ENCODE measurements at places on chromosomes 11 and 22. TPM values are rescaled to one million over a fixed set of nuclear protein-coding genes. Genes with fewer than 3 reads are reported as not detected.

TTC12 gene
- 6.2 TPM for total RNA-seq

APOL5 gene
- not detected for total RNA-seq

CHCHD10 gene
- 4.9 TPM for total RNA-seq

SAA4 gene
- not detected for total RNA-seq

THY1 gene
- 72.6 TPM for total RNA-seq

HOATZ gene
- 0.50 TPM for total RNA-seq

DERL3 gene
- total RNA-seq = 1.5 TPM

TNRC6B gene
- 7.9 TPM for total RNA-seq

MMP26 gene
- not detected for total RNA-seq

OR2AT4 gene
- not detected for total RNA-seq

FDXACB1 gene
- 3.4 TPM for total RNA-seq

KCNQ1 gene
- not detected for total RNA-seq

FAM180B gene
- total RNA-seq = not detected

OR2AG2 gene
- under 0.01 TPM for total RNA-seq

PARVG gene
- not detected for total RNA-seq

CXCR5 gene
- total RNA-seq = not detected

IL18 gene
- total RNA-seq = 0.59 TPM

POU2AF2 gene
- not detected for total RNA-seq

BCO2 gene
- under 0.01 TPM for total RNA-seq

SLC5A4 gene
- total RNA-seq = not detected

OR5AS1 gene
- total RNA-seq = not detected

RAC2 gene
- 55.3 TPM for total RNA-seq

OR4D5 gene
- total RNA-seq = not detected

HPS5 gene
- 13.1 TPM for total RNA-seq

NXPE2 gene
- total RNA-seq = not detected

PHLDA2 gene
- total RNA-seq = 71.9 TPM

VPREB1 gene
- total RNA-seq = not detected

CATSPERZ gene
- not detected for total RNA-seq

OR4D11 gene
- total RNA-seq = not detected

SLC22A12 gene
- not detected for total RNA-seq

MUC2 gene
- total RNA-seq = not detected

DMC1 gene
- 2.4 TPM for total RNA-seq

GP1BB gene
- total RNA-seq = not detected

APOA5 gene
- total RNA-seq = not detected

LRRC56 gene
- 0.34 TPM for total RNA-seq

C1QTNF4 gene
- total RNA-seq = 1.8 TPM

OR10G8 gene
- total RNA-seq = not detected

CADM1 gene
- 2.2 TPM for total RNA-seq

PHETA2 gene
- 16.8 TPM for total RNA-seq

ADAMTS15 gene
- 5.5 TPM for total RNA-seq

LMO1 gene
- not detected for total RNA-seq
